Stimulated activated CD8-positive, alpha-beta memory T cell treated with anti-CD3 and anti-CD28 coated beads, Interleukin-2, amount 100 ng/mL, for 1 hour (primary cell): ENCODE measurements at places on chromosomes 7 and 10.

- no peak for DNase-seq
These were observed 30.3 kb downstream of the CACNA2D1 start for GRCh38 chr7:82413237-82413636.

- no peak for DNase-seq
These were observed 46.6 kb upstream of the GRID1 start for GRCh38 chr10:86413046-86413728.

DNA sequence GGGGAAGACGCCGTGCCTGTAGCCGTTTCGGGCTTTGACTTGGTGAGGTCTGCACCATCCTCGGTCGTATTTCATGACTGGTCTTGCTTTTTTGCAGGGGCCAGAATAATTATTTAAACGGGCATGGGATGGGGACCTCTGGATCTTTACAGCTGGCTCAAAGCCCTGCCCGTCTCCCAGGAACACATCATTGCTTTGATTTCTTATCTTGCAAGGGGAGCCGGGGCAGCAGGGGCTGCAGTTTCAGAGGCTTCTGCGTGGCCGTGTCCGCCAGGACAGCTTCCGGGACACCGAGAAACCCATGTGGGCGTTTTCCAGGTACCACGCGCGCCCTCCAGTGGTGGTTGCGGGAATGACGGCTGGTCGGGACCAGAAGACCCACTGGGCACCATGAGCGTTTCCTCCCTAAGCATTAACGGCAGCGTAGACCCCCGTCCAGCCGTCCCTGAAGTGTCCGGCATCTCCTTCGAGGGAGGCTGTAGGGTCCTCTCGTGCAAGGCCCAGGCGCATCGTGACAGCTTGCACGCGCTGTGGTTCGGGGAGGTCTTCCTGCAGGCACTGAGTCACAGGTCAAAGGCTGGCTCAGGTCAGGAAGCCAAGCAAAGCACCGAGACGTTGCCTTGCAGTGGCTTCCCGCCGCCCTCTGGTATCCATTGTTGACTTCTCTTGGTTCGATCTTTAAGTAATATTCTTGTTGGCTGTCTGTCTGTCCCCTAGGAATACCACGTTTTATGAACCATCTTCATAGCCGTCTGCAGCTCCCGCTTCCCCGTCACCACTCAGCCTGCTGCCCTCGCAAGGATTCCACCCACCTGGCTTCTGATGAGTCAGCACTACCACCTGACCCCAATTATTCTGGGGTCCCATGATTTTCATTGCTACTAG is 16.2 kb upstream of the ZFAND2A start:
- peak; percentile 61 for DNase-seq

- no peak for DNase-seq
These were observed 134.3 kb upstream of the PDE1C start for GRCh38 chr7:32204361-32205018.

DNA sequence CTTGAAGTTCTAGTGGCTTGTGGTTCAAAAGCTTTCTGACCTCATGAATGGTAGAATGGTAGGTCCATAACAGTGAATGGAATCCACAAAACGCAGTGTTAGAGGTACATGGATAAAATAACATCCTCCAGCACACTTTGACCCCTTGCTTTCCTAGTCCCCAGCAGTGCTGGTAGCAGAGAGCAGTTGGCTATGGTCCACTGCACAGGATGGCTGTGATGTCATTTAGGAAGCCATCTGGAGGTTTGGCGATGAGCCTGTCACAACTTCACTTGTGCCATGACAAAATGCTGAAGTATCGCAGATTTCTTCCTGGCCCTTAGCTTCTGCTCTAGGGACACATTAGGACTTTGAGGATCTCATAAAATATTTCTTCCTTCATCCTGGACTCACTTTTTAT is 300.0 kb upstream of the FZD8 start:
- DNase-seq = no peak

- DNase-seq = no peak
These were observed 528.3 kb downstream of the PHTF2 start for GRCh38 chr7:78326876-78327275.

DNA sequence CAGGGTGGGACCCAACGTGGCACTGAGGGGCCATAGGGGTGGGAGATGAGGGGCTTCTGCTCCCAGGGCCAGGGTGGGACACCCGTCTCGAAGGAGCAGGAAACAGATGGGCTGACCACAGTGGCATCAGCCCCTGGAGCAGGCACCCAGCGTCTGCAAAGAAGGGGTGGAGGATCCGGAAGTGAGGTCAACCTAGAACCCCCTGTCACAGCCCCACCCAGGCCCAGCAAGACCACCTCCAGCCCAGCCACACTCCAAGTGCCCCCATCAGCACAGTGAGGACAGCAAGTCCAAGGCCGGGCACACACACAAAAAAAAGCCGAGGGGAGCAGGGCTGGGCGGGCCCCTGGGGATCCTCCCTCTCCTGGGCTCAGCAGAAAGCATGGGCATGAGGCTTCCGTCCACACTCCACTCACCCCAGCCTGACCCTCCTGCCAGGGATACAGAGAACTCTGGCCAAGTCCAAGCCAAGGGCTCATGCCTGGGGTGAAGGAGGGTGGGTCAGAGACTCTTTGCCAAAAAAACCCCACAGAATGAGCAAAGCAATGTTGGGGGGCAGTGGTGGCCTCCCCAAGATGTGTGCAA is 111.0 kb downstream of the FOXL3 start:
- no peak for DNase-seq

DNA sequence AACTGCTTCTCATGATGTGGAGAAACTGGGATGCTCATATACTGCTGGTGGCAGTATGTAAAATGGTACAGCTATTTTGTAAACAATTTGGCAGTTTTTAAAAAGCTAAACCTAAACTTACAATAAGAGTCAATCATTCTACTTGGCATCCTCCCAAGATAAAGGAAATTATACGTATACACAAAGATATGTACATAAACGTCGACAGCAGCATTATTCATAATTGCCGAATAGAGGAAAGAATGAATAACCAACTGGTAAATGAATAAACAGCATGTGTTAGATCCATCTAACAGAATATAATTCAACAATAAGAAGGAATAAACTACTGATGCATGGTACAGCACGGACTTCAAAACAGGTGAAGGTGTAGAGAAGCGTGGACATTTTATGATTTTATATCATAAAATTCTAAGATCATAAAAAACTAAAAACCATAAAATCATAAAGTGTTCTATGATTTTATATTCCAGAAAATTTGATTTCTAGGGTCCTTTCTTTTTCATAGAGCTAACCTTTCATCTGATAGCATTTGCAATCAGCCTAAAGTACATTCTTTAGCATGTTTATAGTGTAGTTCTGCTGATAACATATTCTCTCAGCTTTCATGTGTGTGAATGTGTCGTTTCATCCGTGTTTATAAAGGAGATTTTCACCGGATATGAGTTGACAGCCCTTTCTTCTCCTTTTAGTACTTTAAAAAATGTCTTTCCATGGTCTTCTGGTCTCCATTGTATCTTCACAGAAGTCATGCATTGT is 261.5 kb downstream of the DIP2C start:
- no peak for DNase-seq

- DNase-seq = no peak
These were observed 36.6 kb downstream of the MICALL2 start for GRCh38 chr7:1422512-1423263.

- DNase-seq = no peak
These were observed 27.4 kb upstream of the CUBN start for GRCh38 chr10:17157024-17157423.

- no peak for DNase-seq
These were observed 151.7 kb upstream of the TAC1 start for GRCh38 chr7:97580205-97580604.
